ENCODE measurements at places on chromosomes 1 and 21.
A peak's percentile ranks its signal among the peaks of the same experiment; 100 is the strongest.

DNA sequence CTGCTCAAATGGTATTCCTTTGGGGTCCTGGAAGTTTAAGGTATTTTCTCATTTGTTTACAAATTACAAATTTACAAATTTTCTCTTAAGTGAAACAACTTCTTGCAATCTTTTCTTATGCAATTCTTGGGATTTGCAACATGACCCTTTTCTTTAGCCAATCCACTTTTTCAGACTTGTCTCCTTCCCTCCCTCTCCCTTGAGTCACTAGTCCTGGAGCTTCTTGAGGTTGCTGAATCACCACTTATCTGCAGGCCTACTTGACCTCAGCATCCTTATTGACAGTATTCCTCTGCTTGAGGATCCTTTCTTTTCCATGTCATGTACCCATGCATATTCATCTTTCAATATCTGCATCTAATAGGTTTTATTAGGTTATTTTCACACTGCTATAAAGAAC is 302.8 kb upstream of the ADAMTS5 start:
- DNase-seq: no peak

DNA sequence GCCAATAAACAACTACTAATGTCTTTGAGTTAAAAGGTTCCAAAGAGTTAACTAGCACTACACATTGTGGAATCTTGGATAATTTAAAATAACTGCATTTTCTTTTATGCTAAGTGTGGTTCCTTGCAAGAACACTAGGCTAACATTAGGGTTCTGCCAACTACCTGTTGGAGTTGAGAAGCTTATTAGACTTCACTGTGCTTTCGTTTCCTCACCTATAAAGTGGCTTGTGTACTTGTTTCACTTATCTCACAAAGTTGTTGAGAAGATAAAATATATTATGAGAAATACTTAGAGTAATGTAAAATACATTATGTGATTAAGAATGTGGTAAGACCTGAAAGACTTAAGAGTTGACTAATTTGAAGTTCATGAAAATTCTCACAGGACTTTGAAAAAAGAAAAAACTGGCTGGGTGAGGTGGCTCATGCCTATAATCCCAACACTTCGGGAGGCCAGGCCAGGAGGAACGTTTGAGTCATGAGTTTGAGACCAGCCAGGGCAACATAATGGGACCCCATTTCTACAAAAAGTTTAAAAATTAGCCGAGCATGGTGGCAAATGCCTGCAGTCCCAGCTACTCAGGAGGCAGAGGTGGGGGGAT is 5.6 kb upstream of the RRAGC start:
- no peak for DNase-seq

GRCh38 chr1:26530895-26531598 is 1.5 kb downstream of the RPS6KA1 start:
- DNase-seq: peak; percentile 57

DNA sequence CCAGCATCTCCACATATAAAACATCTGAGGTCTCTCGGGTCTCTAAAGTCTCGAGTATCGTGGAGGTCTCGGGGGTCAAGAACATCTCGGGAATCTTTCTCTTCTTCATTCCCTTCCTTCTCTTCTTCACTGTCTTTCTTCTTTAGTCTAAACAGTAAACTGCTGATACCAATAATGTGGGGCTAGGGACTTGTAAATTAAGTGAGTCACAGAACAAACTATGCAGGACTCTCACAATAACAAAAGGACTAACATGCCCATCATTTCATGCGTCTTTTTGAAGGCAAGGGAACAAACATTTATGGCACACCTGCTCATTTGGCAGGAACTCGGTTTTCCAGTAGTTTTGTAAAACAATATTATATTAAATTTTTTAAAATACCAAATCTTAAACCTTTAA is 32.4 kb downstream of the PRPF38A start:
- DNase-seq: no peak

- no peak for DNase-seq
Measured at GRCh38 chr21:45478115-45478801, 64.0 kb downstream of the SLC19A1 start.

DNA sequence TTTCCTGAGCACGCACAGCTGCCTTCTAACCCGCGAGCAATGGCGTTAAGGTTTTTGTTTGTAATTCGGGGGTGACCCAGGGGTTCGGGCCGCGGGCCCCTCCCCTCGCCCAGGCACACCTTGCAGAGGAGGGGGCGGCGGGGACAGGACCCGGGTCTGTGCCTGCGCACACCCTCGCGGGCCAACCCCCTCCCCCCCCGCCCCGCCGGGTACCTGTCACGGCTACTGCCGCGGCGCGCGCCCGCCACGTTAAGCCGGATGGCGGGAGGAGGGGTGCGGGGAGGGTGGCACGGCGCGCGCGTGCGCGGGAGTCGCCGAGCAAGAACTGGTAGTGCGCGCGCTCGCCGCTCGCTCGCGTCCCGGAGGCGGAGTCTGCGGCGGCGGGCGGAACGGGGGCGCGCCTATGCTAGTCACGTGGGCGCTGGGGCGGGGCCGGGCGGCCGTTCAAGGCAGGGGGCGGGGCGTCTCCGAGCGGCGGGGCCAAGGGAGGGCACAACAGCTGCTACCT is at the start of gene TPTE:
Gene TPTE (plus strand): TSS at position 493 of the 508 bp plus-strand sequence. CDS start 17,141 bp downstream, outside the sequence.
- DNase-seq: peak; percentile 96

Data from NCI-H510A (cell line).